ENCODE measurements at places on chromosomes 3 and 15.

- no peak for DNase-seq
Observed at GRCh38 chr3:65619451-65619881, 419.3 kb downstream of the MAGI1 start.

- DNase-seq, result no peak
Observed at GRCh38 chr15:69034352-69034751, 19.9 kb downstream of the NOX5 start.

DNA sequence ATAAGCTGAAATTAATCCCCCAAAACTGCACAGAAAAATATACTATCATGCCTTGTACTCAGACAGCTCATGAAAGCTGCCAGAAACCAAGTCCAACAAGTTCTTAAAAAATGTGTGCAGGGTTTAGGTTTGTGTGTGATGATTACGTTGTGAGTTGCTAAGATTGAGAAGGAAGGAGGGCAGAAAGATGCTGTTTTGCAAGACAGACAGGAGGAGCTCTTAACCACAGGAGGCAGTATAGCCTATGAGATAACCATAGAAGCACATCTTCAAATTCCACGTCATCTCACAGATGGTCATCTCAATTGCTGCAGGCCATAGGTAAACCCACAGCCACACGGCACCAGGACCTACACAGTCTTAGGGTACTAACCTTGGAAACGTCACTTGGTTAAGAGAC is 191.9 kb downstream of the STT3B start:
- no peak for DNase-seq

DNA sequence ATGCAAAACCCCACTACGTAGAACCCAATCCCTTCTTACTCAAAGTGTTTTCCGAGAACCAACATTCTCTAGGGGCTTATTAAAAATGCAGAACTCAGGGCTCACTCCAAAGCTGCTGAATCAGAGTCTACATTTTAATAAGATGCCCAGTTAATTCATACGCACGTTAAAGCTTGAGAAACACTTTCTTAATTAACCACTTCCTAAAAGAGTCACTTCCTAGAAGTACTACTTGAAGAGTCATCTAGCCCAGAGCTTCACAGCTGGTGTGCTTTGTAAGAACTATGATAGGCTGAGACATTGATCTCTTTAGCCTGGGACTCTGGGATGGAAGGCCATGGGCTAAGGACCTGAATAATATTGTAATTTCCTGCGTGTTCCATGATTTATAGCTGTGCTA is 9.0 kb downstream of the COL6A5 start:
- no peak for DNase-seq

DNA sequence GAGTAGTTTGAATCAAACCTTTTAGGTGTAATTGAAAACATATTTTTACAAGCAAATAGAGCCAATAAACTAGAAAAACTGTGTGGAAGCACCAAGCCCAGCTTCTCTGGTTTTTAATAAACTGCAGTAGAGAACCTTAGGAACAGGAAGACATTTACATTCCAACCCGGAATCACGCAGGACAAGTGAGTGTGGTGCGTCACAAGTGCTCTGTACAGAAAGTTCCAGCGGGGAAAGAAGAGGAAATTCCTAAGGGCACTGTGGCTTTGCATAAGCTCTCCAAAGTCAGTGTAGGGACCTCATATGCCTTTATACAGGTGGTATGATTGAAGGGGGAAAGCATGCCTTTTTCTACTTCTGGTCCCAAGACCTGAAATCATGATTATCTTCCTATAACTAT is 21.6 kb downstream of the COL8A1 start:
- no peak for DNase-seq

DNA sequence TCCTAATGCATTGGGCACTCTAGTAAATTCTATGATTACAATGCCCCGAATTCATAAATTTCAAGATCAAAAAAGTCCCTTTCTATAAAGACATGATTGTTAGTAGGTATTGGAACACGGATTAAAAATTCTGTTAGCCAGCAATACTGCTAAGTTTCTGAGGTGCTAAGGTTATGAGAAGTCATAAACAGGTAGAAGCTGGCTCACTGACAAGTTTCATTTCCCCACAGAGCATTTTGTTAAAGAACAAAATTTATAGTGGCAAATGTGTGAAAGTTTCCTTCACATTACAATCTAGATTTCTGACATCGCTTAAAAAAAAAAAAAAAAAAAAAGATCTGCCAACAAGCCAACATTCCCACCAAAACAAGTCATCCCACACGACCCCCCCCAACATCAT is 12.4 kb upstream of the MAN2C1 start:
- no peak for DNase-seq

- DNase-seq, result no peak
Observed at GRCh38 chr3:127585163-127585812, 5.2 kb downstream of the TPRA1 start.

DNA sequence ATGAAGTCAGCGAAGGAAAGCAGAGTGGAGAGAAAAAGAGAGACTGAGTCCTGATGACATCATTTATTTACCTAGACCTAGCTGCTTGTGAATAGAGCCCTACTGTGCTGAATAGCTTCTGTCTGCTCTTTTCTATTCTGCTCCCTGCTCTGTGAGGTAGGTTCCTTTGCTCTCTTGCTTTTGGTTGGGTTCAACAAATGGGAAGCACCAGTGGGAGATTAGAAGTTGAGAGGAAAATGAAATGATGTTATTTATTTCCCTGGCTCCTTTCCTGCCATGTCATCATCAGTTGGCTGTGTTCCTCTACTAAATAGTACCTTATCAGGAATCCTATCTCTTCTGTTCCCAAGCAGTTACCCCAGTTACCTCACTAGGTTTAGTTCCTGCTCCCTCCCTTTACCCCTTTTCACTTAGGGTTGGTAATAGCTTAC is 23.5 kb downstream of the DTWD1 start:
- no peak for DNase-seq

DNA sequence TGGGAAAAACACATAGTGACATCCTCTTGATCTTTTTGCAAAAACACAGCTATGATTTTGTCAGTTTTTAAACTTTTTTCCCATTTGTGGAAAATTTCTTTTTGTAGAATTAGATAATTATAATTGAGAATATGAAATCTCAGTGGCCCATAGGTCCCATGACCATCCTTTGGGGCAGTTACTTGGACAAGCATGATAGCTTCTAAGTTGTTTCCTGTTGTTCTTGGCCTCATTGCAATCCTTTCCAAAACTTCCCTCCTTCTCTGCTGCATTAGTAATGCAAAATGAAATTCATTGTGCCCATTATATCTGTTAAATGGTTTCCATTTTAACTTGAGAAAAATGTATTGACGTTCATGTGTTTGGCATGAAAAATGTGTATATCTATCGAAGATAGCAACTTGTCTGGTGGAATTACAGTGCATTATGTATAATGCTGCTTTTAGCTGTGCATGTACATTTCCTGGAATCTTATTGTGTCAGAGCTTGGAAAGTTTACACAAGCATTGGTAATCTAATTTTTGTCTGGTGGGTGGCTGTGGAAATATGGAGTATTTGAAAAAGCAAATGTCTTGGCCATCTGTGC is 70.0 kb downstream of the MDFIC2 start:
- DNase-seq, result no peak

- peak; percentile 14 for DNase-seq
Observed at GRCh38 chr3:98596541-98597500, 3.4 kb upstream of the CPOX start.

GRCh38 chr3:15512166-15512565 is 9.3 kb downstream of the COLQ start:
- no peak for DNase-seq

DNA sequence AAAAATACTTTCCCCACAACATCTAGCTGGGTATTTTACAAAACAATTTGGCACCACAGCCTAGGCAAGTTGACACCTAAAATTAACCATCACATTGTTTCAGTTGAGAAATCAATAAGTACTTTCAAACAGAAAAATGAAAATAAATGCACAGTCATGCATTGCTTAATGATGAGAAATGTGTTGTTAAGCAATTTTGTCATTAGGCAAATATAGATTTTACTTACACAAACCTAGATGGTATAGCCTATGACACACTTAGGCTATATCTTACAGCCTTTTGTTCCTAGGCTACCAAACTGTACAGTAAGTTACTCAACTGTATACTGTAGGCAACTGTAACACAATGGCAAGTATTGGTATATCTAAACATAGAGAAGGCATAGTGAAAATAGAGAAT is 608.6 kb upstream of the BCHE start:
- no peak for DNase-seq

DNA sequence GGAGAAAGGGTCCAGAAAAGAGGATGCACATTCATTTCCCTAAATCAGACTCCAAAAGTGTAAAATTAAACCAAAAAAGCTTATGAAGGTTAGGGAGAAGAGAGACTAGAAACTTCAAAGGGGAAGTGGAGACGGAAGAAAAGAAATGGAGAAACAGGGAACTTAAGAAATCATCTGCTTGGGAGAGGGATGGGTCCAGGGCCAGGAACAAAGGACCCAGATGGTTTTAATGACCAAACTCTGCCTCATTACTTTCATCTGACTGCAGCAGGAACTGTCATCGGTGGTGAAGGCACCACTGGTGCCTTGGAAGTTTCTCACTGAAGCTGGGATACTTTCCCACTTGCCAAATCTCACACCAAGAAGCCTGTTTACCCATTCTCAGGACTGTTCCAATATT is 70.5 kb upstream of the SLC4A7 start:
- no peak for DNase-seq

DNA sequence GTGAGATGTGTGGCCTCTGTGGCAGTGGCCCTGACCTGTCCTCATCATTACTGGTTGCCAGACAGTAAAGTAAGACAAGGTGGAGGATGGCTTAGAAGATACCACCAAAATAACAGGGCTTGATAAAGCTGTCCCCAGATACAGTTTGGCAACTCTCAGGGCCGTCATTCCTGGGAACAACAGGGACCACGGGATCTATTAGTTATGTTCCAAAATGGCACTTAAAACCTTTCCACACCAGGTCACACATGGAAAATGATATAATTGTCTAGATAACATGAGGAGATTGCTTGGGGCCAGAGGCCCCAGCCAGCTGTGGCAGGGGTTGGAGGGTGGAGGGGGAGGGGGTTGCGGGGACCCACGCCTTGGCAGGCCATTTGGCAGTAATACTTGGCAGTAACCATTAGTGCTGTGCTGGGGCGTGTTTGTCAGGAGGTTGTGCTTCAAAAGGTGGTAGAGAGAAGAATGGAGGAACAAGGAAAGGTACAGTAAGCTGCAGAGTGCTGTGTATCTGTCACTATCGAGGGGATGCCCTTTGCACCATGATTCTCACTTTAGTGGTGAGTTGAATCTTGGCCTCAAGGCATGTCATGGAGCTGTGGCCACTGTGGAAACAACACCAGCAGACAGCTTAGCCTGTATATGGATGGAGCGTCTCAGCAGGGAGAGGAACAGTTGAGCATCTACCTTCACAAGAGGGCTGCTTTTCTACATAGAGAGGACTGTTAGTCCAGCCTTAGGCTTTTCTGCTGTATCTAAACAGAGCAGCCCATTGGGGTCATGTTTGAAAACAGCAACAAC is 14.0 kb downstream of the PLCL2 start:
- DNase-seq, result no peak

- no peak for DNase-seq
Observed at GRCh38 chr3:21274079-21274571, 476.9 kb downstream of the ZNF385D start.

- no peak for DNase-seq
Observed at GRCh38 chr3:142272200-142272891, 47.0 kb upstream of the GK5 start.

GRCh38 chr3:9911863-9912262 is 5.0 kb upstream of the IL17RC start:
- no peak for DNase-seq

GRCh38 chr3:133984975-133985374 is 44.8 kb downstream of the SLCO2A1 start:
- DNase-seq, result no peak

DNA sequence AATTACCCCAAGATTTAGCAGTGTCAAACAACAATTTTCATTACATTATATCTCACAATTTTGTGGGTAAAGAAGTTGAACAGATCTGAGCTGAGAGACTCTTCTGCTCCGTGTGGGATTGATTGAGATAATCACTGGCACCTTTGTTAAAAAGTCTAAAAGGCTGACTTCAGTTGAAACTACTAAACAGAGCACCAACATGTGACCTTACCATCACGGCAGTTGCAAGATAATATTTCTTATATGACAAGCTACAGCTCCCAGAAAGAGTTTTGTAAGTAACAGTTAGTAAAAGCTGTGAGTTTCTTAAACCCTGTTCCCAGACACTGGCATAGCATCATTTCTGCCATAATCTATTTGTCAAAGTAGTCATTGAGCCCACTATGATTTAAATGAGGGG is 25.0 kb downstream of the CGGBP1 start:
- DNase-seq, result no peak

DNA sequence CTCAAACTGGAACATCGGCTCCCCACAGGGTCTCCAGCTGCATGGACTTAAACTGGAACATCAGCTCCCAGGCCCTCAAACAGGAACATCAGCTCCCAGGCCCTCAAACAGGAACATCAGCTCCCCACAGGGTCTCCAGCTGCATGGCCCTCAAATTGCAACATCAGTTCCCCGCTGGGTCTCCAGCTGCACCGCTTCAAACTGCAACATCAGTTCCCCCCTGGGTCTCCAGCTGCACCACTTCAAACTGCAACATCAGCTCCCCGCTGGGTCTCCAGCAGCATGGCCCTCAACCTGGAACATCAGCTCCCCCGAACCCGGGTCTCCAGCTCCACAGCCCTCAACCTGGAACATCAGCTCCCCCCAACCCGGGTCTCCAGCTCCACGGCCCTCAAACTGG is 82.0 kb downstream of the TFRC start:
- DNase-seq, result no peak

DNA sequence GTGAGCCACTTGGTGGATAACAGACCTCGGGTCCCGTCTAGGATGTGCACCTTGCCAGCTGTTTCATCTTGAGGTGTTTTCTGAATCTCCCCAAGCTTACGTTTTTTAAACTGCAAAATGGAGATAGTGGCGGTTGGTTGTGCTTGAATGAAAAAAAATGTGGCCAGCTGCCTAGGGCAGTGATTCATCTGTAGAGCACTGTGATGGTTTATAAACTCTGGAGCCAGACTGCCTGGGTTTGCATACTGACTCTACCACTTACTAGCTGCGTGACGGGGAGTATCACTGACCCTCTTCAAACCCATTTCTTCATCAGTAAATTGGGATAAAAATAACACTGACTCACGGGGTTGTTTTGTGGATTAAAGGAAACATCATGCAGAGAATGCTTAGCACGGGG is 159.1 kb downstream of the CHL1 start:
- DNase-seq, result no peak

DNA sequence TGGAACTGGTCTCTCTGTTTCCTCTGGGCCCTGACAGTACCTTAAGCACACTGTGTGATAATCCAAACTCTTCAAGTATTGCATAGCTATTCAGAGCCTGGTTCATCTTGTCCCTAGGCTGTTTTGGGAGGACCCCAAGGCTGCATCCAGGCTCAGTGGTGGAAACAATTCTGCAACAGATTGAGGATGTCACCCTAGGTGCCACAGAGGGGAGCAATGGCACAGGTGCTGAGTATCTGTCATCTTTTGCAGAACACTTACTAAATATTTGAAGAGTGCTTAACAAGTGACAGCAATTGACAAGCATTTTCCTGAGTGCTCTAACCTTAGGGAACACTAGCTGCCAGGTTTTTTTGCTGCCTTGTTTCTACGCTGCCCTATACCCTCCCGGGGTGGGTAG is 27.8 kb downstream of the STARD5 start:
- no peak for DNase-seq
